ENCODE measurements at places on chromosomes 7 and 10.

DNA sequence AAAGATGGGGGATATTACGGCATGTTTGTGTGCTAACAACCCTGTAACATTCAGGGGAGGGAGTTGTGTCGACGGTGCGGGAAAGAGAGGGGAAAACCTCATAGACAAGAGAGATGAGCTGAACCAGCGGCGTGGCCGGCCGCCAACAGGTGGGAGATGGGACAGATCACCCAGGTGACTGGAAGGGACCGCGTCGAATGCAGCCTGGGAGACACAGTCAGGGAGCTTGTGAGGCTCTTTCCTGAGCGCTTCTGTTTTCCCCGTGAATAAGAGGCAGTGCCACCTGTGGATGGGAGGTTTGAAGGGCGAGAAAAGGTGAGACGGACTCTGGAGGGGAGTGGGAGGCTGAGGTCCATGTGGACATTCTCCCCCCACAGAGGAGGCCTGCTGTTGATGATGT lies 9.9 kb upstream of the PRKAG2 start:
- no peak for DNase-seq

DNA sequence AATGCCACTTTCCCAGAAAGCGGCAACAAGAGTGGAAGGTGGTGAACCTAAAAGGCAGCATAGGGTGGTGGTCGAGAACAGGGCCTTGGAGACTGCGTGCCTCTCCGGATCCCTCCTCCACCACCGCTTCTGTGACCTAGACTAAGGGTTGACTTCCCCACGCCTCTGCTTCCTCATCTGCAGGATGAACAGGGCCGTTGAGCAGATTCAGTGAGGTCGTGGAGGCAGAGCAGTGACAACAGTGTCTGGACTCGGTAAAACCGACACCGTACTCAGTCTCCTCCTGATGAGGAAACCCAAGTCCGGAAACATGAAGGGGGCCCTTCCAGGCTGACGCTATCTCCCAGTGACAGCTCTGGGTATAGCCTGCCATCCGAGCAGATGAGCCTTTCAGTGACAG lies 162.6 kb downstream of the CELF2 start:
- peak; percentile 90 for DNase-seq

DNA sequence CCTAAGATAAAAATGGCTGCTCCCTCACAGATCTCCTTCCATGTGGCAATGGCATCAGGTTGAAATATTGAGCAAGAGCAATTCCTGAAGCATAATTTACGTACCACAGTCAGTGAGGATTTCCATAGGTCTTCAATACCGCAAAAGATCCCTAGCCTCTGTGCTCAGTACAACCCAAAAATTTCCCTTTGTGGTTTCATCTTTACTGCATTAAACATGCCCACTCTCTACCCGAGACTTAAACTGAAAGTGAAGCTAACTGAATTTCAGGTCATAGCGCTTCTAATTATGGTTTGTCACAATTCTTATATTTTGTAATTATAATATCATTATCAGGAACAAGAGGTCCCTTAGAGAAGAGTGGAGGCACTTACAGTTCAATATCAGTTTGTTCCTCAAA lies 1071.1 kb downstream of the XPNPEP1 start:
- DNase-seq, result no peak

DNA sequence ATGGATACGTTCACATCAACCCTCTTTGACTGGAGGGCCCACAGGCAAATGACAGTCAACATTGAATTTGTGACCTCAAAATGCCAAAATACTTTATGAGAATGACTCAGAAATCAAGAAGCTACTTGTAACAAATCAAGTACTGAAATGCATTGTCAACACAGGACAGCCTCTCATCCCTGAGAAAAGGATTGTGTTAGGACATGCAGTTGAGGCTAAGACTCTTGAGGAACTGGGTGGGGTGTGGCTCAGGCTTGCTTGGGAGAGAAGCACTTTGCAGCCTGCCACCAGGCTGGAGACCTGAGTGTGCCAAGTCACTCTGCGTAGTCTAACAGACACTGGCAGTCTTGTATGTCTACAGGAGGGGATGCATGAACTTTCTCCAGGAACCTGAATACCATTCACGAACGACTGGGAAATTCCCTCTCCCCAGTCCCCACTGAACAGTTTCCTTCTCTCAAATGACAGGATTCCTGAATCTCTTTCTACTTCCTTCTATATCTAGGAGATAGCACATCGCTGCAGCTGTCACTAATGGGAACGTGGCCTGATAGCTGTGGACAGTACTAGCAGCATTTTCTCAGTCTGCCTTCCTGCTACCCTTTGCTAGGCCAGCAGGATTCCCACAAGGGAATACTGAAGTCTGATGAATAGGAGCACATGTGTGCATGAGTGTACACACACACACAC lies 3.3 kb upstream of the SMO start:
- no peak for DNase-seq

DNA sequence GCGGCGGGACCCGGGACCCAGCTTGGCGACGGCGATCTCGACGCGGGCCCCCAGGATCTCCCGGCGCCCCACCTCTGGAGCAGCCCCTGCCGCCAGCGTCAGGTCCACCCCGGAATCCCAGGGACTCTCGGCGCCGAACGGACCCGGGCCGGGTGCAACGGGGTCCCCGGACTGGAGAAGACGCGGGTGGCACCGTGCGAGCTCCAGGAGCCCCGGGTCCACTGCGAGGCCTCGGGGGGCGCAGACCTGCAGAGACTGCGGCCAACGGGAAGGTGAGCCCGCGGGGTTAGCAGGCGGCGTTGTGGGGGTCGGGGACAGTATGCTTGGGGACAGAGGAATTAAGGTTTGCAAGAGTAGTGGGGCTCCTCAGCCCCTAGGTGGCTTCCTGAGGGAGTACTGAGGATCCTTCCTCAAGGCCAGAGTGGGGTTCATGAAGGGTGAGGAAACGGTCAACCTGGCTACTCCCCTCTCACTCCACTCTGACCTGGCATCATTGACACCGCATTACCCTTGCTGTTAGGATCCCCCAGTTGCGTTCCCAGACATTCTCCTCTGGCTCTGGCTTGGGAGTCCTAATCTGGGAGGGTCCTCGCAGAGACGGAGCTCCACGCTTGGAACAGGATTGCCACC lies 353 bp downstream of the EPHB6 start:
- DNase-seq, result no peak

DNA sequence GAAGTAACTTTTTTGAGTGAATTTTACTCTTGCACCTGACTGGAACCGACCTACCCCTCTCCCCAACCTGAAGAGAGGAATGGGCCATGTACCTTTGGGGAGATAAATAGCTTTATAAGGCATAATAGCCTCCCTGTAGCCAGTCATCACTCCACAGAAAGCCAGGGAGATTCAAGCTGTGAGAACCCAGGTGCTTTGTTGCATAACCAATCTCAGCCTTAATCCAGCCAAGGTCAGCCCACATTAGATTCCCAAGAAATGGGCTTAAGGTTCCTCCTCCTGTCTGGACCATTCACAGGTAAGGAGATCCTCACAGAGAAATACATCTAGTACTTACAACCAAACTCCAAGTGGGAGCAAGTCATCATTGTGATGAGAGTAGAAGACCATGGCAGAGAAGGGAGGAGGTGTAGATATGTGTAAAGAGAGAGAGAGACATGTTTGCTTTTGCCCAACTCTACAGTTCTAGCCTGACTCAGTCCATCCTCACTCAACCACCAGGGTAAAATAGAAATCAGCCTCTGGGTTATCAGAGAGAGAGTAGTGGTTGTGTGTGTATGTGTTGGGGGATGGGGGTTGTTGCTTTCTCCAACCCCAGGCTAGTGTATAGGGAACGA lies 23.6 kb downstream of the SKIDA1 start:
- DNase-seq, result no peak

DNA sequence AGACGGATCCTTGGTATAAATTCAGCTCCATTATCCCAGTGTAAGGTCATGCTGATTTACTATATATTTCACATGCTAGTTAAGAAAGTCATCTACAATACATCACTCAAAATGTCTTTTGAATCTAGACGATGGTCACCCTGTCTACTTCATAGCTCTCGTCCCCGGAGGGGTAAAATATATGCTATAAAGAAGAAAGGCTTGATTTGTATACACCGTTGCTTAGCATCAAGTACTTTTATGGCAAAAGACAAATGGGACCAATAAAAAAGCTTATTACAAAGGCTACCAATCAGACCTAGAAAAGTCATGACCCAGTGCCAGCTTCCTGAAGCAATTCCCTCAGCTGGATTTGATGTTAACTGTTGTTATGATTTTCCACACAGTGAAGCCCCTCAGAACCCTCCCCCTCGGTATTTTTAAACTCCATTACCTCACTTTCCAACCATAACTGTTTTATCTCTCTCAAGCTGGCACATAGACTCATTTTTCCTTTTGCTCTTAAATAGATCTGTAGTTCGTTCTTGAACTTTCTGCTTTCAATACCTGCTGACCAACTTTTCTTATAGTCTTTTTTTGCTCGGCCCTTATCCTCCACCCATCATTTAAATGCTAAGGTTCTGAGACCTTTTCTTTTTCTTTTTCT lies 104.9 kb downstream of the DOCK4 start:
- no peak for DNase-seq

DNA sequence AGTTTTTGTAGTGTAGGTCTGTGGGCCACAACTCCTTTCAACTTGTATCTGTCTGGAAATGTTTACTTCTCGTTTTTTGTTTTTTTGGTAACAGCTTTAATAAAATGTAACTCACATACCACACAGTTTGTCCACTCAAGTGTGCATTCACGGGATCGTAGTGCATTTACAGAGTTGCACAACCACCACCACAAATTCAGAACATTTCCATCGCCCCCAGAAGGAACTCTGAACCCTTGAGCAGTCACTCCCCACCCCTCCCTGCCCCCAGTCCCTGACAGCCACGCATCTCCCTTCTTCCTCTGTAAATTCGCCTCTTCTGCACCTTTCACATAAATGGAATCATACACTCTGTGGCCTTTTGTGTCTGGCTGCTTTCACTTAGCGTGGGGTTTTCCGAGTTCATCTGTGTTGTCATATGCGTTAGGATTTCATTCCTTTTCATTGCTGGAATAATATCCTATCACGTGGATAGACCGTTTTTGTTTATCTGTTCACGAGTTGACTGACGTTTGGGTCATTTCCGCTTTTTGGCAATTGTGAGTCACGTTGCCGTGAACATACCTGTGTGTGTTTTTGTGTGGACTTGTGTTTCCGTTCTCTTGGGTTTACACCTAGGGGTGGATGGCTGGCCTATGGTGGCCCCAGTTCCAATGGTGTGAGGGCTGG lies 10.3 kb downstream of the JAKMIP3 start:
- no peak for DNase-seq

GRCh38 chr10:120552262-120552661 lies 95.2 kb downstream of the PLPP4 start:
- no peak for DNase-seq

DNA sequence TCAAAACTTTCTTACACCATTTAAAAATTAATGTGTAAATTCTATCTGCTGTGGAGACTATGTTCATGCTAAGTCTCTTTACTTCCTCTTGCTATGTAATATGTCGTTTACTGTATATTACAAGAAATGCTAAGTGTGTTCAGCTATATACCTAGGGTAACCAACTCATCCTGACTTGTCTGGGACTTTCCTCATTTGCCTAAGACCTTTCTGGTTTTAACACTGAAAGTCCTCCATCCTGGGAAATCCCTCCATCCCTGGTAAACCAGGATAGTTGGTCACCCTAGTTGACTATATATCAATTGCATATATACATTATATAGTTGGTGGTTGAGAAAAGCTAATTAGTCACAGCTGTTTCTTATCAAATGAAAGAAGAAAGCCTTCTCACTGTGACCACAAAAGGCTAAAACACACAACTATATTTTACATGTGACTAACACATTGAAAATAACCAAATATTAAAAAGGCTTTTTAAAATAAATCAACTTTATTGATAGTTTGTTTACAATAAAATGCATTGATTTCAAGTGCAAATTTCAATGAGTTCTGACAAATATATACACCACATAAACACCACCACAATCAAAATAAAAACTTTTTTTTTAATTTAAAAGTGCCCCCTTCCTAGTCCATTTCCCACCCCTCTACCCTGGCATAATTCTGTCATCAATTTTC lies 167.7 kb upstream of the INHBA start:
- DNase-seq, result peak; percentile 95

GRCh38 chr10:84059526-84059925 lies 79.8 kb upstream of the GHITM start:
- DNase-seq, result no peak

DNA sequence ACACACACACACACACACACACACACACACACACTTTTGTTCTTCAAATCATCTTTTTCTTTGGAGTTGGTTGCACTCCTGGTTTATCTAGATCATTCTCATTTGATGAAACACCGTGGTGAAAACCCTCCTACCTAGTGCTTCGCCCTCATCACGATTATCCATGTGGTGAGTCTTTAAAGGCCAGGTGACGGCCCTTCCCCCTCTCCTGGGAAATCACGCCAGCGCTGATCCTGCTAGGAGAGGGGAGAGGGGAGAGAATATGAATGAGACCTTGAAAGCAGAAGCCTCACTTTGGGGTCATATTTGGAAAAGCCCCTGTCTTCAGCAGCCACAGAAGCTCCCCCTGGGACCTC lies 103.9 kb upstream of the LRRC4 start:
- no peak for DNase-seq

- DNase-seq, result peak; percentile 40
Observed at GRCh38 chr7:94449151-94449725, 54.5 kb downstream of the COL1A2 start.

DNA sequence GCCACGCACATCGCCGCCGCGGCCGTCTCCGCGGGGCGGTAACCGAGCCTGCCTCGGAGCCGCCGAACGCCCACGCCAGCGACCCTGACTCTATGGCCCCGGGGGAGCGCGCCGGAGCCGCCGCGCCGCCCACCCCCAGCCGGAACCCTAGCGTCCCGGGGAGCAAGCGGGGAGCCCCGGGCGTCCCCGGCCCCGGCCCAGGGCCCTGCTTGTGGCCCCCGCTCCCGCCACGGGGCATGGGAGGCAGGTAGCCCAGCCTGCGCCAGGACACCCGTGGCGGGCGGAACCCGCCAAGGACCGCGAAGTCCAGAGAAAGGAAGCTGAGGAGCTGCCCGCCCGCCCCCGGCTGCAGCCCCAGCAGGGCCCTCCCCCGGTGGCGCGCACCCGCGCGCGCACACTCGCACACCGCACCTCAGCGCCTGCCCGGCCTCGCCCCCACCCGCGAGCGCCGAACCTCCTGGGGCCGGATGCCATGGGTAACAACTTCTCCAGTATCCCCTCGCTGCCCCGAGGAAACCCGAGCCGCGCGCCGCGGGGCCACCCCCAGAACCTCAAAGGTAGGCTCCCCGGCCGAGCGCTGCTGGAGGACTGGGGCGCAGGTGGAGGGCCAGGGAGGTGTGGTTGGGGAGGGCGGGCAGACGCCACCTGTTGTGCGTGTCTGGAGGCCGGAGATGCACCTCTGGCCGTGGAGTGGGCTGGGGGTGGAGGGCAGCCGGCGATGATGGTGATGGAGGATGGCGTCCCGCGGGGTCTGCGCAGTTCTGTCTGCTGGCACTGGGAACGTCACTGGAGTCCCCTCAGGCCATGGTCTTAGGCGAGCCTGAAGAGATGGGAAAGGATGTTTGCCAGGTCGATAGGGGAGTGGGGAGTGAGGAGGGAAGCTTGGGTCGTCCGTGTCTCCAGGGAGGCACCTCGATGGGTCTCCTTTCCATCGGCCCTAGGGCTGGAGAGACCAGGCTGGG lies 692 bp downstream of the NEURL1 start:
- DNase-seq, result no peak

GRCh38 chr7:30474485-30474884 lies 4.1 kb downstream of the NOD1 start:
- no peak for DNase-seq

- no peak for DNase-seq
Observed at GRCh38 chr10:35824704-35825103, 182.6 kb upstream of the FZD8 start.
